ENCODE measurements at places on chromosomes 2 and 18.

- no peak for DNase-seq
These were observed 137.6 kb downstream of the FAM124B start for GRCh38 chr2:224264259-224264658.

DNA sequence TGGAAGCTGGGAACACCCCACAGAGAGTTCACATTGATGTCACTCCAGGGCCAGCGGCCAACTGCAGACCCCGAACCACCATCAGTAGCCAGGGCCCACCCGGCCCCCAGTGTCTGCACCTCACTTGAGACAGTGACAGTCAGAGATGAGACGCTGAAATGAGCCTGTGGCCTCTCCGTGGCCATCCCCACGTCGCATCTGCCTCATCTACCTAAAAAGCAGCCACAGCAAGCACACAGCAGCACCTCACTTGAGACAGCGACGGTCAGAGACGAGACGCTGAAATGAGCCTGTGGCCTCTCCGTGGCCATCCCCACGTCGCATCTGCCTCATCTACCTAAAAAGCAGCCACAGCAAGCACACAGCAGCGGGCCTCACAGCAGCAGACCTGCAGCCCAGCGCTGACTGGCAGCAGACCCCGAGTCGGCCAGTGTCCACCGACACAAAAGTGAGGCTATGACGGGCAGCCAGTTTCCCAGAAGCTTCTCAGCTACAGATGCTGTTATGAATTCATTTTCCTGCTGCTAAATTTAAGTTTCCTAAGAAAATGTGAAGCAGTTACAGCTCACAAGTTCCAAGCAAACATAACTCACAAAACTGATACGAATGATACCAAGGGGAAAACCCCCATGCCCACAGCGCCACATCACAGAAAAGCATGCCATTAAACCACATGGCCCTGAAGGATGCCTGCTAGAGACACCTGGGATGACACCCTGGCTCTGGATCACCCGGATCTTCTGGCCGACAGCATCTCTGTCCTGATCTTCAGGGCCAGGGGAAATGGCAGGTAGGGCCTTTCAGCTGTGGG lies 27.7 kb downstream of the SNORC start:
- no peak for DNase-seq

DNA sequence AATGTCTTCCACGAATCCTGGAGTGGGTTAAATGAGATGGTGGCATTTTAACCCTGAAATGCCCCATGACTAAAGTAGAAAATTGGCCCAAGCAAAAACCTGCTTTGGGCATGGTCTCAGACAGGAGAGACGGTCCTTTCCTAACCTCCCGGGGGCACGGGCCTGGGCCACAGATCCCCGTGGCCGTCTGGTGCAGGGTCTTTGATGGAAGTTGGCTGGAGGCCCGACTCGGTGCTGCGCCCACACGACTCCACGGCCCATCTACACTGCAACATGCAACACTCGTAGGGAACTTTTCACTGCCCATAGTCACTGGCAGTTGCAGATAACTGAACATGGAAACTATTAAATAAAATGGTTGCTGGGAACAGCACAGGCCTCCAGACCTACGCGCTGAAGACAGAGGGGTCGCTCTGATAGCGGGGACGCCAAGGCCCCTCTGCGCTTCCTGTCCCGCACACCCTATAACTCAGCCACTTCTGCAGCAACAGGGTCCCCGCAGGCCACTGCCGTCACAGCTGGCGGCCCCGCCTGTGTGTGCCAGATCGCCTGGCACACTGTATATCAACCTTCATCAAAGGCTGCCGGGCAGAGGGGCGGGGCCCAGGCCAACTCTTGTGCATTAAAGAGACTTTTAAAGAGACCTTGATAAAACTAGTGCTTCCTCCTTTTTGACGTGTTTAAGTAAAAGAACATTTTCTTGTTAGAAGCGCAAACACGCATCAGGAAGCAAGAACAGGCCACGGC lies 214.1 kb downstream of the TWIST2 start:
- DNase-seq, result no peak

- no peak for DNase-seq
These were observed 47.4 kb upstream of the DNAJC10 start for GRCh38 chr2:182668671-182669070.

GRCh38 chr2:163717515-163717914 lies 18.3 kb downstream of the FIGN start:
- no peak for DNase-seq

DNA sequence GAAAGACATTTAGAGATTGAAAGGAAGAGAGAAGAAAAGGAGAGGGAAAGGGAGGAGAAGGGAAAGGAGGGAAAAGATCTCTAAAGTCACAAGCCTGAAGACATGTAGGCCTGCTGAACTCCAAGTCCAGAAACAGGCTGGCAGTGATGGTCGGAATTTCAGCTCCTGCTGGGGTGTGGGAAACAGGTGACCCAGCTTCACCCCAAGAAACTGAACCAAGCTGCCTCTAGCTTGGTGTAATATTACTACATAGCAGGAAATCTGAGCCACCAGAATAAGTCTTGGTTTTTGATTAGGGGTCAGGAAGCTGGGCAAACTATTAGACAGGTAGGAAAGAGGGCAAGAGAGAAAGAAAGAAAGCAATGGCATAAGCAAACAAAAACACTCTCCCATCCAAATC lies 185.8 kb downstream of the PDE11A start:
- DNase-seq, result no peak

GRCh38 chr2:43408407-43409160 lies 182.2 kb upstream of the ZFP36L2 start:
- DNase-seq, result no peak

- DNase-seq, result no peak
These were observed 92.4 kb upstream of the LCLAT1 start for GRCh38 chr2:30354621-30355020.

GRCh38 chr2:172655091-172655837 lies 80.4 kb upstream of the RAPGEF4 start:
- no peak for DNase-seq

GRCh38 chr18:9022397-9023155 lies 79.9 kb upstream of the NDUFV2 start:
- no peak for DNase-seq

- DNase-seq, result no peak
These were observed 412.0 kb upstream of the TCF4 start for GRCh38 chr18:56000041-56000440.

DNA sequence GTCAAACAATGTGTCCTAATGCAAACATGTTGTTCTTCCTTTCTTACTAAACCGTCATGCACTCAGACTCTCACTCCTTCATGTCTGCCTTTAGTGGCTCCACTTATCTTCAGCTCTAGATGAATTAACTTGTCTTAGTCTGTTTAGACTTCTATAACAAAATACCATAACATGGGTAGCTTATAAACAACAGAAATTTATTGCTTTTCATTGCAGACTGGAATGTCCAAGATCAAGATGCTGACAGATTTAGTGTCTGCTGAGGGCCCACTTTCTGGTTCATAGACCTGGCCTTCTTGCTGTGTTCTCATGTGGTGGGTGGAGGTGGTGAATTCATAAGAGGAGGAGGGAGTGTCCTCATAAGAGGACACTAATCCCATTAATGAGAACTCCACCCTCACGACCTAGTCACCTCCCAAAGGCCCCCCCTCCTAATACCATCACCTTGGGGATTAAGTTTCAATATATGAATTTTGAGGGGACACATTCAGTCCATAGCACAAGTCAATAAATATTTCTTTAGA lies 32.3 kb downstream of the RALBP1 start:
- DNase-seq, result no peak

DNA sequence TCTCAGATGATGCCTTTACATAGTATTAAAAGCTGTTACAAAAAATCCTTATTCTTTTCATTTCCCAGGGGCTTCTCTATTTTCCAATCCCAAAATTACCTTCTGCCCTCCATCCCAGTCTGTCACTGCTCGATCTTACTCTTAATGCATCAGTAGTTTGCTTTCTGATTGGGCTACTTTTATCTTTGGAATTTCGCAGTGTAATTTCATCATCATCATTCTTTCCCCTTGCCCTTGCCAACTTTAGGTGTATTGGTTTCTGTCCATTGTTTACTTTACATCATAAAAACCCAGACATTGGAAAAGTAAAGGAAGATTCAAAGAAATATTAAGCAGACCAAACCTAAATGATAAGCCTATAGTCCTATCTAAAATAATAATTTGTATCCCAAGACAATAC lies 457.2 kb downstream of the PIK3C3 start:
- no peak for DNase-seq

DNA sequence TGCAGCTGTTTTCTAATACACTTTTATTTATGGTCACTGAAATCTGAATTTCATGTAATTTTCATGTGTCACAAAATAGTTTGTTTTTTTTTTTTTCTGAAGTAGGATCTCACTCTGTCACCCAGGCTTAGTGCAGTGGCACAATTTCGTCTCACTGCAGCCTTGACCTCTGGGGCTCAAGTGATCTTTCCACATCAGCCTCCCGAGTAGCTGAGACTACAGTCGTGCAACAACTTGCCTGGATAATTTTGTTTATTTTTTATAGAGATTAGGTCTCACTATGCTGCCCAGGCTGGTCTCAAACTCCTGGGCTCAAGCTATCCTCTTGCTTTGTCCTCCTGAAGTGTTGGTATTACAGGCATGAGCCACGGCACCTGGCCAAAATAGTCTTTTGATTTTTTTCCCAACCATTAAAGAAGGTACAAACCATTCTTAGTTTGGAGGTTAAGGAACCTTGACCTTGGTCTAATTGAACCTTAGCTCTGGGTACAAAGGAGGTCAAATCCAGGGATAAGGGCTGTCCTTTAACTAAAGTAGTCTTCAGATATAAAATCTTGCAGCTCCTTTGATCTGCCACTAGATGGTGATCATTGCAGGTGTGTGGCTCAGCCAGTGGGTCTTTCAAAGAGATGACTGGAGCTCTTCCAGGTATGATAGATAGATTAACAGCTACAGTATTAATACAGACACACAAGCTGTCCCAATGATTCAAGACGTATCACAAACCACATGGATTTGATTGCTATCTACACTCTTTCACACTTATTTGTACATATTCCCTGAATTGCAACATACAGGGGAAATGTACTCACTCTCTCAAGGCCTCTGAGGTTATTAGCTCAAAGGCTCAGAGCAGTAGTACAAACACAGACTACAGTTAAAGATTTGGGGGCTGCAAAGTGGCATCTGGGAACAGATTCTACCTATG lies 4.7 kb upstream of the KRCC1 start:
- no peak for DNase-seq

GRCh38 chr2:190418727-190419126 lies 10.6 kb downstream of the MFSD6 start:
- no peak for DNase-seq
